Osteocyte (in vitro differentiated cells): ENCODE measurements at places on chromosomes 4 and X.

DNA sequence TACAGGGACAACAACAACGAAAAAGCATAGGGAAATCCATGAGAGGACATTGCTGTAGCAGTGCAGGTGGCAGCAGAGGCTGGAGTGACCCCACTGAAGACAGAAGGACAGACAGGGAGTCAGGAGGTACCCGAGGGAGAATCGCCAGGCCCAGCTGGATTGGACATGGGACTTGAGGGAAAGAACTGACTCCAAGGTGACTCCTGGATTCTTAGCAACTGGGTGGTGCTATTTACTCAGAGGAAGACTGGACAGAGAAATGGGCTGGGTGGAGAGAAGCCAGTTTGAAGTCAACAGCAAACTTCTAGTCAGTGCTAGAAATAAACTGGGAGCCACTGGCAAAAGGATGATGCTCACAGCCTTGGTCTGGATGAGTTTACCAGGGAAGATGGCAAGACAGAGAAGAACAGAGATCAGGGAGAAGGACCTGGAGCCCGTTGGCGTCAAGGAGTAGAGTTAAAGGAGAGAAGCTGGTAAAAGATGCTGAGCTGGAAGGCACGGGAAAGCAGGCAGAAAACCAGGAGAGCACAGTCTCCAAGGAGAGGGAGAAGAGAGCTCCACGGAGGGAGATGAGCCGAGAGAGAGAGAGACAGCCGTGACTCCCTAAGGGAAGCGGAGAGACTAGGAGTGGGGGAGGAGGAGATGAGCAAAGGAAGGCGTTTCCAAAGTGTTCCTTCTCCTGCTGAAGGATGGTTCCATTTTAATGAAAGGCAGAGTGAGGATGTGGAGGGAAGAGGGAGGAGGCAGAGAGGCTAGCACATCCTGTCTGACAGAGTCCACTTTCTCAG lies 119.4 kb downstream of the AFAP1 start:
- DNase-seq, result no peak

DNA sequence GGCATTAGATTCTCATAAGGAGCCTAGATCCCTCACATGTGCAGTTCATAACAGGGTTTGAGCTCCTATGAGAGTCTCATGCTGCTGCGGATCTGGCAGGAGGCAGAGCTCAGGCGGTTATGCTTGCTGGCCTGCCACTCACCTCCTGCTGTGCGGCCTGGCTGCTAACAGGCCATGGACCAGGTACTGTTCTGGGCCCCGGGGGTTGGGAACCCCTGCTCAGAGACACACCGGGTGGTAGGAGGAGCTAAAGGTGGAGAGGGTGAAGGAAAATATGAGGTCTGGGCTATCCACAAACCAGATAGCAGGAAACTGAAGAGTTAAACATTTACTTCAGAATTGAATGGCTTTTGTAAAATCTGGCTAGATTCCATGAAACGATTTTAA lies 5.9 kb upstream of the F11 start:
- no peak for DNase-seq

- no peak for DNase-seq
Measured at GRCh38 chr4:52586069-52586468, 73.0 kb downstream of the USP46 start.

DNA sequence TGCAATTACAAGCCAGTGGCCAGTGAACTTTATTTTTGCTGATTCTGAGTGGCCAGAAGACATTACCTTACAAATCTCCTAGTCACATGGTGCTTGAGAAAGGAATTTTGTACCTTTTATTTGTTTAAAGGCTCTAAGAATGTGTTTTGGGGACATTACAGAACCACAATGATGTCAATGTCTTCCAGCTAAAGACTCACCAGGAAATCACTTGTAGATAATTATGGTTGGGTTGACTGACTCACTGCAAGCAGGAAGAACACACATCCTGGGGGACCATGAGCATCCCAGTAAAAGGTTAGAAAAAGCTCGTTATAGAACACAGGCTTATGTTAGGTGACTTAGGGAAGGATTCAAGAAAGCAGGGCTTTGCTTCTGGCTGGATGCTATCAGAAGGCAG lies 119.4 kb upstream of the FAM9B start:
- no peak for DNase-seq

- DNase-seq, result no peak
Measured at GRCh38 chrX:146055733-146056132, 238.1 kb downstream of the SLITRK2 start.

DNA sequence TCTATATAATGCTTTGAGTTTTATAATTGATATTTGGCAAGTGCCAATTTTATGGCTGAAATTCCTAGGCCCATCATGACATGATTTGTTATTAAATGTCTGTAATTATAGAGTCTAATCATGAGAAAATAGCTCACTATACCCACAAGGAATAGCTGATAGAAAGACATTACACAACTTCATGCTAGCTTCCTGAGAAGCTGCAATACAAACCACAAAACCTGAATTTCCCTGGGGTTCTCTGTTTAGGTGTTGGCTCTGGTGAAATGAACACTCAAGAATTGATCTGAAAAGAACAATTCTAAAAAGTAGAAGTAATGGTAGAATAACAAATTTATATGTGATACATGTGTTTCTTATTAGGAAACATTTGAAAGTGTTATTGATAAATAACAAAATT lies 169.6 kb downstream of the GASK1B start:
- DNase-seq, result no peak

DNA sequence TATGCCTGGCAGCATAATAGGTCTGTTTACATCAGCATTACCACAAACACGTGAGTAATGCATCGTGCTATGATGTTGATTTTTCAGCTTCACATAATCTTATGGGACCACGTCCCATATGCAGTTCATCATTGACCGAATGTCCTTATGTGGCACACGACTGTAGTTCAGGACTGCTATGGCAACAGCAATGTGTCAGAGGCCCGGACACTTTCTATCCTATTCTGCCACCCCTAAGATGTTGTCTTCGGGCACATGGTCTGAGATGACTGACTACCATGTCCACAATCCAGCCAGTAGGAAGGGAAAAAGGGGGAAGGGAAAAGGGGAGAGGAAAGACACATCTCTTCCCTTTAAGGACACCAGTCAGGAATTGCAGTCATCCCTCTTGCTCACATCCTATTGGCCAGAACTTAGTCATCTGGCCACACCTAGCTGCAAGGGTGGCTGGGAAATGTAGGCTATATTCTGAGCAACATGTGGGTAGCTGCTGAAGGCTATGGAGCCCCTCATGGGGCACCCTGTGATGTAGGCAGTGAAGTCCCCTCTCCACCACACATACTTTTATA lies 196.0 kb upstream of the RBPJ start:
- no peak for DNase-seq

DNA sequence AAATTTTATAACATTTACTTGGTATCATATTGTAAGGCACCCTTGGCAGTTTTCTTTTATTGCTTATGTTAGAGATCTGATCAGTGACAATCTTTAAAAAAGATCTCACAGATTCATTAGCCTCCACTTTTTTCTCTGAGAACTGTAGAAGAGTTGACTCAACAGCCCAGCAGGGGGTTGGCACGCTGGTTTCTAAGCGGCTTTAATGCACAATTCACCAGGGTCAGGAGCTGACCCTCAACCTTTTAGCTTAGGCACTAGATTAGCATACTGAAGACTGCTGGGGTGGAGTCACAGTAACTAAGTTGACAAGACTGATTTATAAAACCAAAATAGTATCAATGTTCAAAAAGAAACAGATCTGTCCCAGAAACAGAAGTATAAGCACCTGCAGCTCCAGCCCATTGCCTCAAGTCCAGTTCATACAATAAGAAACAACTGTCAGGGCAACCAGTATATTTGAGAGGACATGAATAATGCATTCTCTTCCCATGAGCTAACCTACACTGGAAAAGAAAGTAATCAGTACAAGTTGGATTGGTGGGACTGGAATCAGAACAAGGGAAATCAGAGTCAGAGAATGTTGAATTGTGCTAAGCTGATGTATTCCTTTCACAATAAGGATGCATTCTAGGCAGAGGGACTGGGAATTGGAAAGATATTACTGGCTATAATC lies 77.6 kb downstream of the PDE5A start:
- no peak for DNase-seq

DNA sequence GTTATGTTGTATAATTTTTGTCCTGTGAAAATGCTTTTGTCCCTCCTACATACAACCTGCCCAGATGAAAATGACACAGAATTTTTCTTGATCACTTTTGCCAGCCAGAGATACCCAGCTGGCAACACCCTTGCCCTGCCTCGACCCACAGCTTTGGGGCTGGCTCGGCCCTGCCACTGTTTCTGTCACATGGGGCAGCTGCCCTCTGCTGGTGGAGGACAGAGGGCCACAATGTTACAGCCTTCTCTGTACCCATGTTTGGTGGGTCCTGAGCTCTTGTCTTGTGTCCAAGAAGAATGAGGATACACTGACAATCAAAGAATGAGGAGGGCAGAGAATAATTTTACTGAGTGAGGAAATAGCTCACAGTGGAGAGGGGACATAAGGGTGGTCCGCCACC lies 31.1 kb downstream of the BMP15 start:
- DNase-seq, result no peak

- DNase-seq, result no peak
Measured at GRCh38 chr4:104064646-104065577, 345.1 kb upstream of the TACR3 start.

DNA sequence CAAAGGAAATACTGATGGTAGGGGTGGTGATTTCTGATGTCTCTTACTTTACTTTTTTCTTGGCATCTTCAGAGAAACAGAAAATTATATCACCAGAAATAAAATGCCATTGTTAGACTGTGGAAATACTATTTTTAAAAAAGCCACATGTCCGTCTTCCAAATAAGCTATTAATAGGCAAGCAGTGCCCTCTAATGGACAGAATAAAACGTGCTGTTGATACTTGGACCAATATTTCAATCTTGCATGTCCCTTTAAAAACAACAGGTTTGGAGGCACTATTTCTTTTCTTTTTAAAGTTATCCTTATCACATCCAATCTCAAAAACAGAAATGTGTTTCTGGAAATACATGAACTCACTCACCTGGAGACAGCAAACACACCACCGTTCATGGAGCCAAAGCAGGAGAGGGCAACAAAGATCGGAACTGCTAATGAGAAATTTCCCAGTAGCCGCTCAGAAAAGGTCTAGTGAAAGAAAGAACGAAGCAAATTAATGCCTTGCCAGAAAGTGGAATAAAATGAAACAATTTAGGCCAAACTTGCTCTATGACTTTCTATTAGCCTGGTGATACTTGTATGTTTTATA lies 59.2 kb downstream of the SLC7A11 start:
- no peak for DNase-seq

DNA sequence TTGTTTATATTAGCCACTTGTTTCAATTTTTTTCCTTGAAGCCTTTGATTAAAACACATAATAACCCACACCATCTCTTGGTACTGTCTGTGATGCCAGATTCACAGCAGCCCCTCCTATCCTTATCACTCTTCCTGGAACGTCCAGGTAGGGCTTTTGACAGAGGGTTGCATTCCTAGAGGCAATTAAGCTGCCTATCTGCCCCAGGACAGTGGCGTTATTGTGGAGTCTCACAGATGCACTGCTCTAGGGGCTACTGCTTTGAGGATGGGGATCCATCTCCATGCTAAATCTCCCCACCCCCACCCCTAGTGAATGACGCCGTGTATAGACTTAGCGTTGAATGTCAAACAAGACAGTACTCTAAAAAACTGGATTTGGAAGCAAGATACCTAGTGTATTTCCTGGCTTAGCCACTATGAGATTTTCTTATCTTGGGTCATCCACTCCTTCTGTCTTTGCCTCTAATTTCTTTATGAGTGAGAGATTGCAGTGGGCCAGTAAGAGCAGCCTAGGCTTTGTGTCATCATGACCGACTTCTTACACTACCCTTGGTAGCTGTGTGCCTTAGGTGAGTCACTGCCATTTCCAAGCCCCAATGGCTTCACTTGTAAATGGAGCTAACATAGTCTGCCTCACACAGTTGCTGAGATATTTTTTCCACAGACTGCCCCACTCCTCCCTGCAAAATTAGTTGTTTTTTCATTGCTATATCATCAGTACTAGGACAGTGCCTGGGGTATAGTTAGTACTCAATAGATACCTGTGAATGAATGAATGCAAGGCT lies 90.9 kb downstream of the EGF start:
- no peak for DNase-seq

- DNase-seq, result no peak
Measured at GRCh38 chrX:54172455-54172854, 10.6 kb downstream of the FAM120C start.

DNA sequence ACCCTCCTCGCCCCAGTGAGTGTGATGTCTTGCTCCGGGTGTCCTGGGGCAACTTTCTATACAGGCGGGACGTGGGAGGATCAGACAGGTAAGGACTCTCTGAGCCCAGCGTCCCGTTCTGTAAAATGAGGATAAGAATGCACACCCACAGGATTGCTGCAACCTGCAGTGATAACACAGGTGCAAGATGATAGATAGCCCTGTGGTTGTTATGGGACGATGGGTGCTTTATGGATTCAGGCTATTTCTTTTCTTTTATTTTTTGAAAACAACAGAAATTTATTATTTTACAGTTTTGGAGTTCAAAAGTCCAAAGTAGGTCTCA lies 28.6 kb downstream of the BEX3 start:
- no peak for DNase-seq

GRCh38 chrX:106898462-106898861 lies 4.7 kb downstream of the RIPPLY1 start:
- DNase-seq, result no peak

DNA sequence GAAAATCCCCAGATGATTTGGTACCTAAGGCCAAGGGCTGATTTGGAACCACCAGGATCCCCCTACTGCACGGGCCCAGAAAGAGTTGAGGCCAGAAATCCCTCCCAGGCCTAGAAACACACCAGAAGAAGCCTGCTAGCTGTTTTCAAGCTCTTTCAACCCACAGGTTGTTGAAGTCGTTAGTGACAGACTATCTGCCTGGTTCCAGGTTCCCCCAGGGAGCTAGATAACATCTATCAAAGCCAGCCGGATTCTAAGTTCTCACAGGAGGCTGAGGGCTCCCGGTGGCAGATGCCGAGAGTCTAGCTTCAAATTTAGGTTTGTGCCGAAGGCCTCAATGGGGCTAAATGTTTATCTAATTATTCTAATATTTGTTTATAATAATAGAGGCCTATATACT lies 132.0 kb upstream of the ATP6AP2 start:
- no peak for DNase-seq

- DNase-seq, result no peak
Measured at GRCh38 chrX:140524556-140524955, 19.7 kb upstream of the SOX3 start.

DNA sequence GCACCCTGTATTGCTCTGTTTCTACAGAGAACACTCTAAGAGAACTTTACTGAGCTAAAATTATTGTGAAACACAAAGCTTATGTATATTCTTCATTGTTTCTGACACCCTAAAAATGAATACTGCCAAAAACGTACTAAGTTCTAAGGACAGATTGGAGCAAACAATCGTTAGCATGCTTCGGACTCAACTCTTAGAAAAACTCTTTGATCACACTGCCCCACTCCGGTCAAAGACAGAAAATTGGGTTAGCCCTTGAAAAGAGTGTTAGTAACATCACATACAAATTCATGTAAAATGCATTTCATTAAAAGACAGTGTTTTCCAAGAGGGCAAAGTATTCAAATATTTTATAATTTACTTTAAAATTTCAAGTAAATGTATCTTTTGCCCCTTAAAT lies 177.4 kb downstream of the DCHS2 start:
- no peak for DNase-seq
